A549 treated with Hydrocortisone at 1 μM for 4 hours (cell line): ENCODE measurements at places on chromosomes 2 and 18. TPM values are rescaled to one million over a fixed set of nuclear protein-coding genes. Genes with fewer than 3 reads are reported as not detected.

Gene YWHAQ
- total RNA-seq, result 997 to 1,116 TPM (median 1,085 TPM) in 5 replicates

Gene MAB21L4
- 0.12 to 0.54 TPM (median 0.24 TPM) in 4 of 5 replicates, not detected in the other for total RNA-seq

Gene IL1F10
- total RNA-seq, result not detected in 5 replicates

Gene HOXD9
- total RNA-seq, result 0.58 to 1.7 TPM (median 1.1 TPM) in 5 replicates

Gene PRPF40A
- total RNA-seq, result 68.5 to 96.0 TPM (median 82.1 TPM) in 5 replicates

Gene KLHL14
- not detected in 5 replicates for total RNA-seq
